GF-D8 (cell line): ENCODE measurements at places on chromosomes 4 and X.

- peak; percentile 19 for DNase-seq
Observed at GRCh38 chrX:20066968-20067708, 49.6 kb downstream of the MAP7D2 start.

GRCh38 chr4:131093303-131093702 is 1997.4 kb downstream of the C4orf33 start:
- DNase-seq = no peak

DNA sequence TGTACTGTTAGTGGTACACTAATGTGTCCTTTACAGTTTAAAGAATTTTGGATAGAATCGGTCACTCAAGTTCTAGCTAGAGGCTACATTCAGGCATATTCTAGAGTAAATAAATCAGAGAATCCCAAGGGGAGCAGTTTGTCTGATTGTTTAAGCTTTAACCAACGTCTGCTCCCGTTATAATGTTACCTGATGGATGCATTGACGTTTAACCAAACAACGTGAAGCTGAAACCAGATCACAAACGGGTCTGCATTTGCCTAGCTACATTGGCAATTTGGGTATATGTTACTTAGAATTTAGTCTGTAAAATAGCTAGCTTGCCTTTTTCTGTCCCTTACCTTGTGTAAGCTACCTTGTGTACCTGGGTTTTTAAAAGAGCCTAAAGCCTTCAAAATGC is 1.6 kb downstream of the PI4K2B start:
- DNase-seq = no peak

- no peak for DNase-seq
Observed at GRCh38 chr4:88866862-88867550, 169.4 kb upstream of the NAP1L5 start.

GRCh38 chr4:2334826-2335728 is 73.2 kb upstream of the MXD4 start:
- no peak for DNase-seq

DNA sequence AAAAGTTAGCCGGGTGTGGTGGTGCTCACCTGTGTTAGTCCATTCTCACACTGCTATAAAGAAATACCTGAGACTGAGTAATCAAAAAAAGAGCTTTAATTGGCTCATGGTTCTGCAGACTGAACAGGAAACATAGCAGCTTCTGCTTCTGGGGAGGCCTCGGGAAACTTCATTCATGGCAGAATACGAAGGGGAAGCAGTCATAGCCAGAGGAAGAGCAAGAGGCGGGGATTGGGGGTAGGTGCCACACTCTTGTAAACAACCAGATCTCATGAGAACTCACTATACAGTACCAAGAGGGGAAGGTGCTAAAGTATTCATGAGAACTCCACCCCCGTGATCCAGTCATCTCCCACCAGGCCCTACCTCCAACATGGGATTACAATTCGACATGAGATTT is 64.1 kb downstream of the BEND4 start:
- DNase-seq = no peak

- DNase-seq = no peak
Observed at GRCh38 chr4:103499094-103499493, 220.7 kb downstream of the TACR3 start.

DNA sequence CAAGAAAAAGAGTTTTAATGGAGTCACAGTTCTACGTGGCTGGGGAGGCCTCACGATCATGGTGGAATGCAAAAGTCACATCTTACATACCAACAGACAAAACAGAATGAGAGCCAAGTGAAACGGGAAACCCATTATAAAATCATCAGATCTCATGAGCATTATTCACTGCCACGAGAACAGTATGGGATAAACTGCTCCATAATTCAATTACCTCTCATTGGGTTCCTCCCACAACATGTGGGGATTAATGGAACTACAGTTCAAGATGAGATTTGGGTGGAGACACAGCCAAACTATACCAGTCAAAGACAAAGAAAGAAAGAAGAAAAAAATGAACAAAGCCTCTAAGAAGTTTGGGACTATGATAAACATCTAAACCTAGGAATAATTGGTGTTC is 158.9 kb downstream of the GC start:
- no peak for DNase-seq

GRCh38 chr4:10593130-10593529 is 91.4 kb downstream of the CLNK start:
- DNase-seq = no peak

- DNase-seq = no peak
Observed at GRCh38 chr4:14807856-14808255, 194.4 kb upstream of the CPEB2 start.

DNA sequence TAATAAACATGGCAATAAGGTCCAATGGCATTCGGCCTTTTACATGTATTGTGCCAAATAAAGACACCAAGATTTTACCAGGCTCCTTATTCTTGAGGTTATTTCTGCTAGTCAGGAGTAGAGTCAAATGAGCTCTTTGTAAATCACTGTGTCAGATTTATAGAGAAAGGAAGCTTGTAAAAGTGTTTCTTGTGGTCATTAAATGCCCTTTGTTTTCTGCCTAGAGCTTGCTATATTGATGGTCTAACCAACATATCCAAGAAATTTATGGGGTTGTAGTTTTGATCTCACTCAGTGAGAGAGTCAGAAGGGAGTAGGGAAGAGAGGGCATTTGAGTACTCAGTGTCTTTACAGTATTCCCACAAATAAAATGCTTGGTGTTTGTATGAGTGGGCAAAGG is 86.2 kb upstream of the FRMPD4 start:
- no peak for DNase-seq

- no peak for DNase-seq
Observed at GRCh38 chrX:36504625-36505024, 503.5 kb upstream of the FAM47C start.

DNA sequence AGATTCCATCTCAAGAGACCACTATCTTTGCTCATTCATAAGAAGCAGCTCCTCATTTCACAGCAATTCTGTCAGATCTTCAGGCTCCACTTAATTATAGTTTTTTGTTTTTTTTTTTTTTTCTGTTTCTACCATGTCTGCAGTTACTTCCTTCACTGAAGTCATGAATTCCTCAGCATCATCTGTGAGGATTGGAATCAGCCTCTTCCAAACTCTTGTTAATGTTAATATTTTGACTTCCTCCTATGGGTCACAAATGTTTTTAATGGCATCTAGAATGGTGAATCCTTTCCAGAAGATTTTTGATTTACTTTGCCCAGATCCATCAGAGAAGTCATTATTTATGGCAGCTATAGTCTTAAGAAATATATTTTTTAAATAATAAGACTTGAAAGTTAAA is 53.1 kb downstream of the BMP2K start:
- no peak for DNase-seq

DNA sequence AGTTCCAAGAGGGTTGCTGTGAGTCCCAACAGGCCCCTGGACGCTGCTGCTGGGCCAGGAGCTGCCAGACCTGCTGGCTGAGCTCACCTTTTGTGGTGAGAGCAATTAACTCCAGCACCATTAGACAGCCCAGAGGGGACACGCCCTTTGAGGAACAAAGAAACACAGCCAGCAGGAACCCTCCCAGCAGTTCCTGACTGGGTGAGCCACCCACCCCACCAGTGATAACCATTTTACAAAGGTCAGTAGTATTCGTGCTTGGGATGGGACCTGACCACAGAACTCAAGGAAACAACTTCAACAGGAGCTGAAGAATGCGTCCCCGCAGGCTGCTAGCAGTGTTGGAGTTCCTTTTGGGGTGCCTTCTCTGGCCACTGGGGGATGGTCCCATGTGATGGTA is 38.8 kb upstream of the AFAP1 start:
- DNase-seq = no peak

DNA sequence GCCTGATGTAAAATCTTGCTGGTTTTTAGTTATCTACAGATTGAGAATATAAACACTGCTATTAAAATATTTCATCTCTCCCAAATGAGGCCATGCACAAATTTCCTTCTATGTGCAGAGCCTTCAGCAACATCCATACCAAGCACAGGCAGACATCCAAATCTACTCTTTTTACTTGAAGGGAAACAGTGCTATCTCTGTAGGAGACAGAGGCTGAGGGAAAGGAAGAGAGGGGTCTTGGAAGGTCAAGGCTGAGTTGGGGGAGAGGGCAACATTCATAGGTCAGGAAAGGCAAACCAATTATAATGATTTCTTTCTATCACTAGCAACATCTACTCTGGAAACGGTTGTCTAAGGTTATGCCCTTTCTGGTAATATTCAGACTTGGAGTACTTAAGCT is 240.2 kb downstream of the CBR4 start:
- DNase-seq = no peak

- peak; percentile 38 for DNase-seq
Observed at GRCh38 chr4:173025131-173025530, 143.5 kb upstream of the GALNT7 start.

GRCh38 chrX:40157228-40158035 is 59.7 kb upstream of the BCOR start:
- no peak for DNase-seq
